Fibroblast of skin of back (primary cell): ENCODE measurements at places on chromosomes 5 and 9.

DNA sequence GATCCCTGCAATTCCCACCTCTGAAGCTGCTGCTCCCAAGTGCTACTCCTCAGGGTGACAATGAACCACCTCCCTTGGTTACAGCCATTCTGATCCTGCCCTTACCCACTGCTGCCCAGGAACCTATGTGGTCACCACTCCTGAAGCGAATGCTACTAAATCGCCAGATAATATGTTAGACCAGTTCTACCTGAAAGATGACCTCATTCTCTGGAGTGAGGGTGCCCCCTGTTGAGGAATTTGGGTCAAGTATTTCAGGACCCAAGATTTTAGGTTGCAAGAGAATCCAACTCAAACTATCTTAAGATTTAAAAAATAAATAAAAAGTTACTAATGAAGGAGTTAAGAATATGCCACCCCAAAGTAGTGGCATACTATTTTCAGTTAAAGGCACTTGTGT lies 5.8 kb upstream of the SNAPC3 start:
- peak; percentile 48 for DNase-seq

GRCh38 chr5:113897748-113898147 lies 384.3 kb downstream of the YTHDC2 start:
- DNase-seq, result no peak

GRCh38 chr5:93359960-93360305 lies 221.1 kb downstream of the NR2F1-AS1 start:
- DNase-seq, result peak; percentile 8

- no peak for DNase-seq
Observed at GRCh38 chr5:172854451-172854871, 20.4 kb downstream of the ERGIC1 start.
